ENCODE measurements at places on chromosomes 5 and 9.

DNA sequence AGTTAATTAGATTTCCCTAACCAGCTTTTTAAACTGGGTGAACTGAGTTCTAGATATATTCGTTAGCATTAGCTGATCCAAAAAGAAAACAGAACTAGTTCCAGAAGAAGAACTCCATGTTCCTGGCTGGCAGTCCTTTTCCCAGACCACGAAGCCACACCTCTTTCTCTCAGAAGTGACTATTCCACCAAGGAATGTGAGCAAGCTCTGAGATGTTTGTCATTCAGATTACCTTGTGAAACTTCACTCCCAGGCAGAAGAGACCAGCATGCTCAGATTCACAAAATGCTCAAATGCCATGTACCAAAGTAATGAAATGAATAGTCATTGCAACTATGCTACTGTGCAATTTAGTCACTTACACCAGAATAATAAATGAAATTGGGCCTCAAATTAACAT lies 4.4 kb upstream of the SSBP2 start:
- DNase-seq = no peak

- no peak for DNase-seq
Observed at GRCh38 chr9:112112519-112112918, 62.6 kb downstream of the SUSD1 start.

GRCh38 chr5:139838381-139839197 lies 43.0 kb downstream of the PSD2 start:
- no peak for DNase-seq

DNA sequence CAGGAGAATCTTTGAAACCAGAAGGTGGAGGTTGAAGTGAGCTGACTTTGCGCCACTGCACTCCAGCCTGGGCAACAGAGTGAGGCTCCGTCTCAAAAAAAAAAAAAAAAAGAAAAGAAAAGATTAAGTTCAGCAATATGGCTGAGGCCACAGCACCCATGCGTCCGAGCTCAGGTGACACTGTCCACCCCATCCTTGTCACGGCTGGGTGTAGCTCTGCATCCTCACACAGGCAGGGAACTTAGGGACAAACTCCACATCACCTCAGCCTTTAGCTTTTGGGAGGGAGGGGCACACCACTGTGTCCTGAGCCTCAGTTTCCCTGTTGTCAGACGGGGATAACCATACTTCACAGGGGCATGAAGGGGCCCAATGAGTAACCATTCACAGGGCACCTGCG lies 15.5 kb downstream of the FGD3 start:
- no peak for DNase-seq
